ENCODE measurements at places on chromosomes 5 and 9. TPM values are rescaled to one million over a fixed set of nuclear protein-coding genes. Genes with fewer than 3 reads are reported as not detected.

Gene SLIT3
- 17.4 TPM for total RNA-seq

Gene GRAMD2B
- total RNA-seq = 0.69 TPM

Gene LHX6
- total RNA-seq = 1.3 TPM

Gene CACNA1B
- 0.07 TPM for total RNA-seq

Gene PHYHD1
- total RNA-seq = not detected

Gene TTC16
- total RNA-seq = not detected

Gene DND1
- 0.33 TPM for total RNA-seq

Gene OR4F3
- total RNA-seq = not detected

Gene C5orf58
- total RNA-seq = not detected

Gene PDE6A
- 0.25 TPM for total RNA-seq

Gene MLANA
- not detected for total RNA-seq

Gene EPB41L4B
- total RNA-seq = 14.6 TPM

Gene ITK
- total RNA-seq = 0.17 TPM

Gene SPATA31D1
- total RNA-seq = not detected

Gene GPRIN1
- total RNA-seq = 10.3 TPM

Gene MTX3
- 7.2 TPM for total RNA-seq
